ENCODE measurements at places on chromosomes 13 and 19.
A peak's percentile ranks its signal among the peaks of the same experiment; 100 is the strongest.

DNA sequence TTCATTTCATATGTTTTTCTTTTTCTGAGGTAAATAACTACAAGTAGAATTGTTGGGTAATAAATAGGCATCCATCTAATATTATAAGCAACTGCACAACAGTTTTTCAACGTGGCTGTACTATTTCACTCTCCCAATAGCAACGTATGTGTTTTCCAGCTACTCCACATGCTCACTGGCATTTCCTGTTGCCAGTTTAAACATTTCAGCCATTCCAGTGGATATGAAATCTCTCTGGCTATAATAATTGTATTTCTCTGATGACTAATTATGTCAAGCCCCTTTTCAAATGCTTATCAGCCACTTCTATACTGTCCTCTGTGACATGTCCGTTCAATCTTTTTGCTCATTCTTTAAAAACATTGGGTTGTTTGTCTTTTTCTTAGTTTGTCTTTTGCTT lies 26.8 kb upstream of the ALOX5AP start:
- no peak for DNase-seq

- DNase-seq: peak; percentile 86
Measured at GRCh38 chr13:89393758-89394304, 1722.7 kb downstream of the SLITRK5 start.

GRCh38 chr19:8045872-8046568 lies 6.5 kb upstream of the CCL25 start:
- no peak for DNase-seq

DNA sequence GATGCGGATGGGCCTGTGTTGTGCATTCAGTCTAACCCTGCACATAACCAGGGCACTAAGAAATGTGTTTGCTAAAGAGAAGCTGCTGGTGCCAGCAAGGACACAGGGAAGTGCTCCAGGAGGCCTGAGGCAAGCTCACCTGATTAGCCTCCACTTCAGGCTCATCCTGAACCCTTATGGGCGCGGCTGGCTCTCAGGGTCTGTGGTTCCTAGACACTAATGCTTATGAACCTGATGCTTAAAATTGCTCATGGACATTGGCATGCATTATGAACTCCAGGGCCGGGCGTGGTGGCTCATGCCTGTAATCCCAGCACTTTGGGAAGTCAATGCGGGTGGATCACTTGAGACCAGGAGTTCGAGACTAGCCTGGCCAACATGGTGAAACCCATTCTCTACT lies 34.3 kb downstream of the SERP2 start:
- DNase-seq: no peak

- DNase-seq: no peak
Measured at GRCh38 chr19:6060600-6061375, 49.5 kb downstream of the RFX2 start.

GRCh38 chr19:32464279-32464678 lies 58.7 kb downstream of the DPY19L3 start:
- DNase-seq: peak; percentile 22

DNA sequence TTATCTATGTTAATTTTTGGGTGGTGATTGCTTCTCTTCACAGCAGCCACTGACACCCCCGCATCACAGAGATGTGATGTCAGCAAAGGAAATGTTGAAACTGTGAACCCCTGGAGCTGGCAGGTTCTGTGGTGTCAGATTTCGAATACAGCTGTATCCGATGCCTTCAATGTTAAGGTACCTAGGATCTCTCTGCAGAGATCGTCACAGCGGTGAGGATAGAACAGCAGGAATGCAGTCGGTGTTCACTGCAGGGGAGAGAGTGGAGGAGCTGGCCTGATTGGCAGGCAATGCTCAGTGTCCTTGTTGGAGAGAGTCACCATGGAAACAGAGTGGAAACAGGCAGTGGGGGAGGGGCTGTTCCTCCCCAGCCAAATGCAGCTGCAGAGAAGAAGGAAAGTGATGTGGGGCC lies 79.5 kb upstream of the ZNF835 start:
- no peak for DNase-seq

Measured in NCI-H1092 treated with DMSO at 0.1 percent for 48 hours (cell line).